Non-pigmented ciliary epithelial cell (primary cell): ENCODE measurements at places on chromosomes 7 and 10.

- DNase-seq, result no peak
These were observed 687.3 kb downstream of the KCNMA1 start for GRCh38 chr10:76950354-76950753.

GRCh38 chr10:93752761-93753160 lies 5.0 kb upstream of the LGI1 start:
- DNase-seq, result no peak

- no peak for DNase-seq
These were observed 9.3 kb downstream of the TMEM248 start for GRCh38 chr7:66930341-66930740.

DNA sequence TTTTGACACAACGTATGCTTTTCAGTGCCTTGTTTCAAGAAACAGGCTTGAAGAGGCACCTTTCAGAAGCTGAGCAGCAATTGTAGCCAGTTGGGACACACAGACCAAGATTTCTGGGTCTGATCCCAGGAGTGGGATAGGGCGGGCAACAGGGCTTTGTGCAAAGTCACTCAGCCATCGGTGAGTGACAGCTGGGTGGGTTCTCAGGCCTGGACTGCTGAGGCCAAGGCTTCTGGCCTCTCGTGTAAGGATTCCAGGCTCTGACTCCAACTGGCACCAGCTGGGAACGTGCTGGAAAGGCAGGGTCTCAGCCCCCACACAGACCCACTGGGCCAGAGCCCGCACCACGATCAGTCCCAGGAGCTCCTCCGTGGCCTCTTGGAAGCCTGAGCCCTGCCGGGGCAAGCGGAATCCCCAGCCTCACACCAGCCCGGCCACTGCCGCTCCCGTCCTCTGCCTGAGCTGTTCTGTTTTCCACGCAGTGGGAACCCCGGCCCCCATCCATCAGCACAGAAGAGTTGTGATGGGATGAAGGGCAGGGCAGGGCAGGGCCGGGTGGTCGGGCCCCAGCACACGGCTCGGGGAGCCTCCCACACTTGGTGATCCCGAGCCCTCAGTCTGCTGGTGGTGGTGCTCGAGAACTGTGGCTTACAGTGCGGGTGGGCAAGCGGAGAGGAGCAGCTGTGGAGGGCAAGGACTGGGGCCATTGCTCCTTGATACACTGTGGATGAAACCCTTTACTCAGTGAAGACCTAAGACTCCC lies 46.8 kb downstream of the VIPR2 start:
- no peak for DNase-seq

DNA sequence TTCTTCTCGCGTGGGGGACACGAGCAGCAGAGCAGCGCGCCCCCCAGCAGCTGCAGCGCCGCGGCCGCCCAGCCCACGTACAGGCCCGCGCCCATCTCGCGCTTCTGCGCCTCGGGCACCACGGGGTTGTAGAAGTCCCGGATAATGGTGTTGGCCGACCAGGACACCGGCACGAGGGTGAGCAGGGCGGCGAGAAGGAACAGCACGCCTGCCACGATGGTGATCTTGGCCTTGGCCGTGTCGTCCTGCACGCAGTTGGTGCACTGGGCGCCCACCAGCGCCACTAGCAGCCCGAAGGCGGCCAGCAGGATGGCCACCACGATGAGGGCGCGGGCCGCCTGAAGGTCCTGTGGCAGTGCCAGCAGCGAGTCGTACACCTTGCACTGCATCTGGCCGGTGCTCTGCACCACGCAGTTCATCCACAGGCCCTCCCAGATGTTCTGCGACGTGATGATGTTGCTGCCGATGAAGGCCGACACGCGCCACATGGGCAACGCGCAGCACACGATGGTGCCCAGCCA lies 529 bp downstream of the CLDN3 start:
- no peak for DNase-seq

DNA sequence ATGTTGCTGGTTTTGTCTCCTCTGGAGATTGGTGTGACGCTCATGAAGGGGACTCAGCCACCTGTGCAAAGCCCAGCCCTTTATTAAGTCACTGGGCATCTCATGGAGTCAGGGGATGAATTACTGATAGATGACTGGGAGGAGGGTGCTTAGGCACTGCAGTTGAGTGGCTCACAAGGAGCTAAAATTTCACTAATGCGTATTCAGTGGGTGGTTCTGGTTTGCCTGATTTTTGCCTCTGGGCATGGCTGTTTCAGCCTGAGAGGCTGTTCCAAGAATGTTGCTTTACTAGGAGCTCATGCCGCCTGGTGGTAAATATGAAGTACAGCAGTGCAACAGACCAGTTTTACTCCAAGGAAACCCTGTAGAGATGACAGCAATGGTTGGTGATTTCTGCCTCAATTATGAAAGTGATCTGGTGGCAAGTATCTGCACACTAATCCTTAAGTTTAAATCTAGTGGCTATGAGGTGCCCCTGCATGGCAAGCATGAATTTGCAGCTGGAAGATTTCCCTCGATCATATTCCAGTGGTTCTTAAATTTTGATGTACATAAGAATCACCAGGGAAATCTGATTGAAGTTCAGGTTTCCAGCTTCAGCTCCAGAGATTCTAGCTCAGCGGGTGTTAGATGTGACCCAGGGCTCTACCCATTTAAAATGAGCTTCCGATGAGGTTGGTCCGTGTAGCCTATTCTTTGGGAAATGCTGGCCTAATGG lies 19.9 kb downstream of the ACTA2 start:
- DNase-seq, result peak; percentile 56
